ENCODE measurements at places on chromosomes 4 and X.

GRCh38 chrX:153496590-153496959 is 1.8 kb downstream of the BGN start:
- no peak for DNase-seq

DNA sequence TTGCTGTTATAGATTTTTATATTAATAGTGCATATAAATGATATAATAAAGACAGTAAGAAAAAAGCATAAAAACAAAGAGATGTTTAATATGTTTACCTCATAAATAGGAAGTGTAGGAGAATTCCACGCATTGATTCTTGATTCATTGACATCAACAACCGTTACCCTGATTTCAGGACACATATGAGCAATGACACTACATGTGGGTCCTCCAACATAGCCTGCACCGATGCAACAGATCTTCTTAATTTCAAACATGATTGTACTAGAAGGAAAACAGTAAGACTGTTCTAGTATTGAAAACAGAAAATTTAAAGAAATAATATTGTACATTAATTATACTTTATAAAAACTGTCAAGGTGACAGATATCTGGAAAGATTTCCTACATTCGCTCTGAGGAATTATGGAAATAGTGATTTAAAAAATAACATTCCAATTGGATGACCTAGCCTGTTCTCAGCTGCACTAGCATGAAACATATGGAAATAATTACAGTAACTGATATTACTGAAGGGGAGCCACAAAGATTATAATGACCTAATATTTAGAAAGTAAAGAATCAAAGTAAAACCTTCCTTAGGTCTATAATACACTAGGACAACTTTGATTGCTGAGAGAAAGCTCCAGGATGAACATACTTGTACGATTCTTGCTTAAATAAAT is 5.9 kb downstream of the UGDH start:
- DNase-seq: no peak

GRCh38 chr4:76894537-76895255 is 3.2 kb downstream of the SOWAHB start:
- no peak for DNase-seq

DNA sequence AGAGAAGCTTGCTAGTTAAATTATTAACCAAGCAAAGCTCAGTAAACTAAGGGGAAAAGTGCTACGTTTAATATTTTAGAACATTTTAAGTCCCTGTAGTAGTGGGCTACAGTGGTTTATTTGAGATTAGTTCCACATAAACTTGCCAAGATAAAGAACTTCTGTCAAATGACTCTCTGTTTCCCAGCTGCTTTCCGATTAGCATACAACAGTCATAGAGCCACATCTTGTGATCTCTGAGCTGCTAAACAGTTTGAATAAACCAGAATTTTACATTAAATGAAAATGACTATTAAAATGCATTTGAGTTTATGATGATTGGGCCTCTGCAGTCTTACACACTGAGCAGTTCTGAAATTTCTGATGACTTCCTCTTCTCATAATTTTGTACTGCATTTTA is 568.5 kb downstream of the IQCM start:
- DNase-seq: no peak

GRCh38 chr4:153791746-153792617 is 3.1 kb upstream of the SFRP2 start:
- DNase-seq: no peak

DNA sequence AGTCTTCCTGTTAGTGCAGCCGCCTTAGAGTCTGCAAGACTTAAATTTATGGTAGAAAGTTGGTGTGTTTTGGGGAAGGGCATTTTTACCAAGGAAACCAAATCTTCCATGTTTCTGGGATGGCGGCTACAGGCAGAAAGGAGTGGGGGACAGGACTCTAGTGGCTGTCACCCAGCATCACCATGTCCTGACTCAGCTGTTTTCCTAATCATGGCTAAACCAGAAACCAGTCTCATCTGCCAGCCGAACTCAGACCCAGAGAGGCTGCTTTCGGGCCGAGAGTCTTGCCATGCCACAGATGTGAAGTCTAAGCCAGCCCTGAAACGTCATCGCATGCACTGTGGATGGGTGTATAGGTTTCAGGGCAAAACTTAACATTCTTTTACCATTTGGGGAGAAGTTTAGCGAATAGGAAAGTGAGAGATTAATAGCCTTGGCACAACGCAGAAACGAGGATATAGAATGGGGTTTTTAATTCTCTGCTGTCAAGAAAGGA is 109.6 kb downstream of the ENPP6 start:
- DNase-seq: no peak

- DNase-seq: no peak
Observed at GRCh38 chr4:148716431-148717052, 274.3 kb upstream of the NR3C2 start.

- no peak for DNase-seq
Observed at GRCh38 chrX:63330681-63331080, 20.5 kb downstream of the SPIN4 start.

DNA sequence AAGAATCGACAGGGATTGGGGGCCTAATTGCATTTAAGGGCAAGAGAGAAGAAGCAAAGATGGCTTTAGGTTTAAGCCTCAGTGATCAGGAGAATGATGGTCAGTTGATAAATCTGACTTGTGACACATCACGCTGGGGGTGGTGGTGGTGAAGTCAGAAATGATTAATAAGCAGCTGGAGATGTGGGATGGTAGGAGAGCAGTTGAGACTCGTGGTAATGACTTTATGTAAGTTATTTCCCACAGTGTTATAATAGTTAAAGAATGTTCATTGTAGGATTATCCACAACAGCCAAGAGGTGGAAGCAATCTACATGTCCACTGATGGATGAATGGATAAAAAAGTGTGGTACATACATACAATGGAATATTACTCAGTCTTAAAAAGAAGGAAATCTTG is 178.9 kb upstream of the GPC4 start:
- DNase-seq: no peak

GRCh38 chr4:173505924-173506518 is 24.0 kb downstream of the HAND2 start:
- no peak for DNase-seq

DNA sequence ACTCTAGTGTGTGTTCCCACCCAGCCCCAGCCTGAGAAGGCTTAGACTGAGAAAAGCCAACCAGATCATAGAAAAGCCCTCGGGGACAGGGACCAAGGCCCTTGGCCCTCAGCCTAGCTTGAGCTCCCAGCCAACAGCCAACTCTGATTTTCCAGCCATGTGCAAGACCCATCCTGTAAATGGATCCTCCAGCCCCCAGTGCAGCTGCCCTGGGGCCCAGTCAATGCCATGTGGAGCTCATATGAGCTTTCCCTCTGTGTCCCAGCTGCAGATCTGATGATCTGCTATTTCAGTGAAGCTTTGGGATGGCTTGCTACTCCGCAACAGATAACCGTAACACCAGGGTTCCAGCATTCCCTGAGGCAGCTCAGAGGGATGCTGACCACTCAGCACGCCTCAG is 40.5 kb upstream of the CDKN2AIP start:
- no peak for DNase-seq

GRCh38 chrX:43527801-43528200 is 128.3 kb upstream of the MAOA start:
- DNase-seq: no peak

- DNase-seq: no peak
Observed at GRCh38 chr4:44553180-44553579, 98.2 kb downstream of the YIPF7 start.

DNA sequence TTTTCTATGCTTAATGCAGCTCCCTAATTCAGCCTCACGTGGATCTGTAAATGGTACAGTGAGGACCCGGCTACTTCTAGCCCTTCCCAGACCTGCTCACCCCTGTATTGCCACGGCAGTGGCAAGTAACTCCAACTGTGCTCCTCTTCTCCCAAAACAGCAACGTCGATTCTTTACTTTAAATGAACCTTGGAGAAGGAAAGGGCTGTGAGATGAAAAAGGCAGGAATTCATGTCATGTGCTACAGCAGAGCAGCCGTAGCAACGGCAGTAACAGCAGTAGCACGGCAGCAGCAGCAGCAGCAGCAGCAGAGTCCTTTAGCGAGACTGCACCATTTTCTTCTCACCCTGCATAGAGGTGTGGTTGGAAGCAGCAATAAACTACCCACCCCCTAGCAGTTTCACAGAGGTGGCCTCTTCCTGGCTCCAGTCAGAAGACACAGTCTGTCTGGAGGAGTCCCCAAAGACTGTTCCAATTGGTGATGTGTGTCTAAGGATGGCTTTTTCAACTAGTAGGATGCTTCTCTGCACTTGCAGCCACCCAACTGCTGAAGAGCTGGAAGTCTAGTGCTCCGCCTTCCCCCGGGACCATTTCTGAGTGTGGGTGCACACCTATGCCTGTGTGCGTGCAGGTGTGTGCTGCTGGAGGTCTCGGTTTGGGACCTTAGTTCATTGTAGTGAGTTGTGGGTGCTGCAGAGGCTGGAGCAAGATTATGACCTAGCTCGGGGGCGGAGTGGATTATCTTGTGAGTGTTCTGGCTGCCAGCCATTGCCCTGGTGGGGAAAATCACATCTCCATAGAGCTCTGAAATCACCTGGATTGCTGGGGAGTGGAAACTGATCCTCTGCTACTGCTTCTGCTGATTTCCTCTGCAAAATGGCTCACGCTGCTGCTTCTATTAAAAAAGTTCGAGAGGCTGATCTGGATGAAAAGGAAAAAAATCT is 67.2 kb downstream of the ANK2 start:
- peak; percentile 27 for DNase-seq

GRCh38 chrX:31138124-31138523 is 66.3 kb upstream of the FTHL17 start:
- DNase-seq: no peak

DNA sequence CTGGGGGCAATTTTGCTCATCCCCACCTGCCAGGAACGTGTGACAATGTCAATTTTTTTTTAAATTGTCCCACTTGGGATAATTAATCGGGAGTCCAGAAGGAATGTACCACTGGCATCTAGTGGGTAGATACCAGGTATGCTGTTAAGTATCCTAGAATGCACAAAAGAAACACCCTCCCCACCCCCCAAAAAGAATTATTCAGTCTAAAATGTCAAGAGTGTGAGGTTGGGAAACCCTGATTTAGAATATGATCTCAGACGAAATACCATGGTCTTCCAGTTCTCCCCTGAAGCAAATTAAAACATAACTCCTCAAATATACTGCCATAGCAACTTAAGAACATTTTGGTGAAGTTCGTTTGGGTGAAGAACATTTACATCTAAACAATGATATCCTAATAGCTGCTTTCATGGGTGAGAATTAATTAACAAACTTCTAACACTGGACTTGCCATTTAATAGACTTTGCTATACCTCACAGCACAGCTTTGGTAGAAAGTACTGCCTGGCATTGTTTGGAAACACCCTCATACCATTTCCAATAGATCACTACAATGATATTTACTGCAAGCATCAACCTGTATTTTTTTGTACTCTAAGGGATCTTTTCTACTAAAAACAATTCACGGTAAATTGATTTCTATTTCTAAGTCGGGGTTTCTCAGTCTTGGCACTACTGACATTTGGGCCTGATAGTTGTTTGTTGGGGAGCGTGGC is 36.5 kb downstream of the SH3RF1 start:
- no peak for DNase-seq

DNA sequence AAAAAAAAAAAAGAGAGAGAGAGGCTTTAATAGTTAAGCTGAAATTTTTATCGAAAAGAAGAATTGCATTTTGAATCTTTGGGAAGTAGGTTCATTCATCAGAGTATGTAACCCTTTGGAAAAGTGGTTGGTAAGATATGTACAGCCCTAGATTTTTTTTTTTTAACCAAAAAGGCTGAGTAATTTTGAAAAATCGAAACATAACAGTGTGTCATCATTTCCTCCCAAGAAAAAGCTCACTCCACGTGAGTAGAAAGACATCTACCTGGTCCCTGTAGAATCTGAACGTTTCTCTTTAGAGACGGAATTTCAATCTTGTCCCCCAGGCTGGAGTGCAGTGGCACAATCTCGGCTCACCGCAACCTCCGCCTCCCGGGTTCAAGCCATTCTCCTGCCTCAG is 16.2 kb downstream of the SHOX start:
- DNase-seq: no peak

Measured in cerebellar nuclear complex (tissue), 1 donor.